ENCODE measurements at places on chromosomes 3 and 15.

DNA sequence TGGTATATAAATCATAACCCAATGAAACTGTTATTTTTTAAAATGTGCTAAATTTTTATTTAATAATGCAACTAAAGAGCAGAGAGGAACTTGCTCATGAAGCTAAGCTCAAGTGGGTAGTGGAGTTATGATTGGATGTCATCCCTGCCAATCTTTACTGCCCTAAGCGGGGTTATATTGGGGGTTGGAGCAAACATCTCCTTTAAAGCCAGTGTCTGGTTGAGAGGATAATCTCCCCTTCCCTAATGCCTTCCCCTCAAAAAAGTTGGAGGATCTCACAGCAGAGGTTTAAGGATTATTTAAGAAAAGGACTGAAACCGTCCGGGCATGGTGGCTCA, 32.1 kb upstream of the CLASP2 start:
- no peak for DNase-seq

DNA sequence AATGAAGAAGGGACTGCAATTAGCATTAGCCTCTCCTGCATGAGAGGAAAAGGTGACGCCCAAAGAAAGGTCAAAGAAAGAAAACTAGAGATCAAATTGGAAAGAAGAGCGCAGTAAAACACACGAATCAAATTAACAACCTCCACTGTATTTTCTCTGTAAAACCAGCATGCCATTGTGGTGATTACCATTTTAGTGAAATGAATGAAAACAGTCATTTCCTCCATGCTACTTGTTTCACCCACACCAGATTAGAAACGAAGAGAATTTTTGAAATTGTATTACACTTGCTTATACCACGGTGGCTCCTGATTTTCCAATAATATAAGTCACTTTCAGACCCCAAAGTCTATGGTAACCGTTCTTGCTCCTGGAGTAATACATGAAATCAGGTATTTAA, 71.6 kb downstream of the SUMF1 start:
- no peak for DNase-seq

DNA sequence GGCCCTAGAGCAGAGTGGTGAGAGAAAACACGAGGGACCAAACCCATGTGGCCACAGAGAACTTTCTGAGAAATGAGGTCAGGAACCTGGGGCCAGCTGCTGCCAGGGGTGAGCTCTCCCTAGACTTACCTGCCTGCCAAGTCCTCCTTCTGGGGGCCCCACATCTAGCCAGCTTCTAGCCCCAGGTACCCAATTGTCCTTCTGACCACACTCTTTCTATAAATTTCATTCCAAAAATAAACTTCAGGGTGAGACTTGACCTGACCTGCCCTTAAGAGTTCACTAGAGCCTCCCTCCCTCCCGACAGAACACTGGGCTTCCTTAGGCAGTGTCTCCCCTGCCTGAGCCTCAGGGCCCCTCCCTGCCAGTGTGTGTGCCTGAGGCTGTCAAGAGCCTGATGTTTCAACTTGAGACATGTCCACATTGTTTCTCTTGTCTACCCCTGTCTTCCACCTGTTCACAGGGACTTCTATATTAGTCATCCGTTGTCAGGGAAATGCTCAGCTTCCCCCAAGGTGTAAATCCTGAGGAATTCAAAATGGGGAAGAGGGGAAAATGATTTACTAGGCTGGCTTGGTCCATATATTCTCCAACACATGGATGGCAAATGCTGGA, 312.8 kb upstream of the TLE3 start:
- no peak for DNase-seq

DNA sequence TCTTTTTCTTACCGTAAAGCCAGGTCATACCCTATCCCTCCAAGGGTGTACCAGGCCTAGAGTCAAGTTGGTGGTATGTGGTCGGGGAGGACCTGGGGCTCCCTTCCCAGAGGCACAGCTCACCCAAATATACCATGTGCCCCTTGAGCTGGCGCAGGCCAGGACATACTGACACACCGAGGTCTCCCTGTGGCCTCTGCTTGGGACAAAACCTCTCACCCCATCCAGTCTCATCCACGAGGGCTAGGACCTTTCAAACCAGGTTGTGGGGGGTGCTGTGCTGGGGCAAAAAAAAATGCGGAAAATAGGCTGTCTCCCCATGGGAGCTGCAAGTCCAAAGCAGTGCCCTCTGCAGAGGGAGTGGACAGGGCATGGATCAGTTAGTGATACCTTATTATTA, 22.8 kb downstream of the PTH1R start:
- DNase-seq: no peak

DNA sequence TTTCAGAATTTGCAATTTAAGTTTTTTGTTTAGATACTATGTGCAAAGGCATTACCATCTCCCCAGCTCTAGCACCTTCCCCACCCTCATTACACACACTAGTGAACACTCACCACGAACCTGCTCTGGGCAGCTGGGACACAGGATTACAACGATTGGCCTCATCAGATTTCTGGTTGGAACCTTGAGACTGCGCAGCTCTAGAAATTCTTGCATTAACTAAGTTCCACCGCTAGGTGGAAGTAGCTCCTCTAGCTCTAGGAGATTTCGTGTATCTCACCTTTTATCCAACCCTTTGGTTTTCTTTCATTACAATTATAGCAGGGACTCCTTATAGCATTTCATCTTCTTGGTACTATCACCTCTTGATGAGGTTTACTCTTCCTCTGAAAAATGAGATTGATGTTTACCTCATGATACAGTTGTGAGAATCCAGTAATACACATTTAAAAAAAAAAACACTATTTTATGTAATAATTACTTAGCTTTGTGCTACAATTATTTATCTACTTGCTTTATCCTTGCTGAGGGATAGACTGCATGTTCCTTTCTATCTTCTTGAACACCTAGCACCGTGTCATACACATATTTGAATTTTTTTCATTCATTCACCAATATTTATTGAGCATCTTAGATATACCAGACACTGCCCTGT, 28.7 kb upstream of the PLOD2 start:
- no peak for DNase-seq
